Left renal pelvis (tissue), 4 donors: ENCODE measurements at places on chromosomes 3 and 15.

- DNase-seq = no peak
Observed at GRCh38 chr15:73994912-73995622, 551 bp downstream of the PML start.

DNA sequence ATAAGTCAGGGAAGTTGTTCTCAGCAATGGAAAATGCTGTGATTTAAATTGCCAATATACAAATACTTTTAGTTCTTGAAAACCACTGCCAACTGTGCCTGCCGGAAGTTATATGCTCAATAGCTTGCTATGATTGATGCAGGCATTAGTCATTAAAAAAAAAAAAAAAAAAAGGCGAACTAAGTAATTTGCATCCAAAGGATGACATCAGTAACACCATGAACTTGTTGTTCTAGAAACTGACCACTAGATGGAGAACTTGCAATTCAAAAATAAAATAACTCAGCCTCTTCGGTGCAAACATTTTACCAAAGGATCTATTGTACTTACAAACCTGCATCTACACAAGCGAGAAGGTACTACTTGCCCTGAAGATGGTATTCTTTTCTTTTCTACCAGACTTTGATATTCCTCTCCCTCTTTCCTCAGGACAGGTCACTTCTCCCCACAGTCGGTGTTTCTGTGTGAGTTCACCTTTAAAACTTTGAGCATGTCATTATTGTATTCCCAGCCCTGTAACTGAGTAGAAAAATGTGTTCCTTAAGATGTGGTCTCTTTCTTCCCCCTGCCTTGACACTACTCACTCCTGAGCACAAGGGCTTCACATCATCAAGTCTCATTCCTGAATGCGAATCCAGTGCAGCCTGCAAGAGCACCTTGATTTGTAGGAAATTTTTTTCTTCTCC, 115.0 kb upstream of the VEPH1 start:
- peak; percentile 36 for DNase-seq

- no peak for DNase-seq
Observed at GRCh38 chr3:127802606-127803005, 19.7 kb downstream of the MGLL start.

DNA sequence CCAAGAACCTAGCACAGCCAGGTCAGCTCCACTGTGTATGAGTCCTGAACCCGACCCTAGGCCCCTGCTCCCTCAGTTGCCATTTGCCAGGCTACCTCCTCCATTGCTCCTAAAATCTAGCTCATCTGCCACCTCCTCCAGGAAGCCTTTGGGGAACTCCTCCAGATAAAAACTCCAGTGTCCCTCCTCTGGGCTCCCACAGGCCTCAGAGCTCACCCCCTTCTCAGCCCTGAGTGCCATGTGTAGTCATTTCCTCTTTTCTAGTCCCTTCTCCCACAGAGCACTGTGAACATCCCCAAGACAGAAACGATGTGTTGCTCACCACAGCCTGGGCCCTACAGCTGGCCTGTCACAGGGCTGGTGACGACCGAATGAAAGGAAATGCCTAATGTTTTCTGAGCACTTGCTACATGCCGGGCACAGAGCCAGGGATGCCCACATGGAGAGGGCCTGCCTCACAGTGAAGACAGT, 61.0 kb downstream of the IQSEC1 start:
- no peak for DNase-seq

GRCh38 chr3:61777483-61777882, 216.1 kb downstream of the PTPRG start:
- DNase-seq = no peak

DNA sequence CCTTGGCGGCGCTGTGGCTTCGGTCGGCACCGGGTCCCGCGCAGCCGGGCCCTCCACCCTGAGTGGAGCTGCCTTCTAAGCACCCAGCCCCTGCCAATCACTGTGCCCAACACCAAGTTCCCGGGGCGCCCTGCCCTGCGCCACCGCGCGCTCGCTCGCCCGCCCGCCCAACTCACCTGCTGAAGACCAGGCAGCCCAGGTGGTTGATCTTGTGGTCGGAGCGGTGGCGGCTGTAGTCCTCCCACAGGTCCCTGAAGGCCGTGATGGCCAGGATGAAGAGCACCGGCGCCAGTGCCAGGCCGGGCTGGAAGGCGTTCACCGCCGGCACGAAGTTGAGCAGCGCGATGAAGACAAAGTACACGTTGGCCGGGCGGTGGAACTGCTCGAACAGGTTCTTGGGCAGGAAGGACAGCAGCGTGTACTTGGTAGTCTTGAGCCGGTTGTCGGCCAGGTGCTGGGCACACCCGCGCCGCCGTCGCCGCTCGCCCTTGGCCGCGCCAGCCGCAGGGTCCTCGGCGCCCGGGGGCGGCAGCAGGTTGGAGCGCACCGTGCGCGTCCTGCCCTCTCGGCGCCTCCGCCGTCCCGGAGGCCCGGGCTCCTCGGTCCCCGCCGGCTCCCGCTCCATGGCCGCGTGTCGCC, 536 bp downstream of the ATP10A start:
- DNase-seq = no peak

DNA sequence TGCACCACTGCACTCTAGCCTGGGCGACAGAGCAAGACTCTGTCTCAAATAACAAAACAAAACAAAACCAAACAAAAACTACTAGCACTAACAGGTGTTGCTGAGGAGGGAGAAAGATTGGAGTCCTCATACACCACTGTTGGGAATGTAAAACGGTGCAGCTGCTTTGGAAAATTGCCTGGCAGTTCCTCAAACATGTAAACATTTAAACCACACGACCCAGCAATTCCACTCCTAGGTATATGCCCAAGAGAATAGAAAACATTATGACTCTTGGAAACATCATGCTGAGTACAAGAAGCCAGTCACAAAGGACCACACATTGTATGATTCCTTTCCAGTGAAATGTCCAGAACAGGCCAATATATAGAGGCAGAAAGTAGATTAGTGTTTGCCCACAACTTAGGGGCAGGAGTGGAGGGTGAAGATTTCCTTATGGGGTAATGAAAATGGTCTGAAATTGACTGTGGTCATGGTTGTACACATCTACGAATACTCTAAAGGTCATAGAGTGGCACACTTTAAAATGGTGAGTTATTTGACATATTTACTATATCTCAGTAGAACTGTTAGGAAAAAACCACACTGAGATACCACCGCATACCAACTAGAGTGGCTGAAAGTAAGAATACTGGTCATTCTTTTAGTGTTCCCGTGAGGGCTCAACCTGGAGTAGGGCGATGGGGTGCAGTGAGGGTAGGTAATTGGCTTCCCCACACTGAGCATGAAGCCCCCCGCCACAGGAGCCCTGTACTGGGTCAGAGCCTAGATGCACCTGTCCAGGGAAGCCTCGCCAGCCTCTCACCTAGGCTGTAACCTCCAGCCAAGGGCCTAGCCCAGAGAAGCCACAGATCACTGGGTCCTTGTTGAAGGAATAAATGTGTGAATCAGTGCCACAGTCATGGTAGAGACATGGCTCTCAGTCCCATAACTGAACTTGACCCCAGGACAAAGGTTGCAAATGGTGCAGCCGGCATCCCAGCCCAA, 131.1 kb downstream of the NUP210 start:
- DNase-seq = no peak

DNA sequence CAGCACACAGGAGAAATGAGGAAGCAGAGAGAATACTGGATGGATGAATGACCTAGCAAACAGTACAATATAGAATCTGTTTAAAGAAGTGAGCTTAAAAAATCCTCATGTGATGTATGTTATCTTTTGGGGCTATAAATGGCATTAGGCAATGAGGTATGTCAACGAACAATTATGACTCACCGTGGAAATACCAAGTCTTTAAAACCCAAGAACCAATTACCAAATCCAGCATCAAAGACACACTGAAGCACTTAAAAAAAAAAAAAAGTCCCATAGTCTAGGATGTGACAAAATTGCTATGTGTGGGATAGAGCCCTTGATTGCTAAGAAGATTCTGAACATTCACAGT, 36.3 kb upstream of the HERC1 start:
- DNase-seq = no peak

GRCh38 chr3:117350371-117350770, 640.8 kb downstream of the TUSC7 start:
- no peak for DNase-seq

DNA sequence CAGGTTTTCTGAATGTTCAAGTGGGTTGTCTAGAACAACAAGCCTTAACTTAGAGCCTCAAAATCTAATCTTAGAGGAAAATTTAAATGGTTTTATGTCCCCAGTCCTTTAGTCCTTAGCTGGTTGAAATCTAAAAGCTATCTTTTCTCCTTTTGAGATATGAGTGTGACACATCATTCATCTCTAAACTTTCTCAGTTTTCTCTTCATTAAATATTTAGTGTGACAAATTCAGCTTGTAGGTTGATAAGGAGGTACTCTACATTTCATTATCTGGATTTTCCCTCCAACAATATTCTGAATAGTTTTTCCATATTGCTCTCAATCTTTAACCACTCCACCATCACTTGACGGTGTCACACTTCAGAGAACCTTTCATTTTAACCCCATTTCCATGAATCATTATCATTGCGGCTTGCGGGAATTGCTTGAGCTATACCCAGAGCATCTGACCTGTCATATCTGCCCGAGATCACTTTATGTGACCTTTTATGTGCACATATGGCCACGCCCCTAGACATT, 16.1 kb upstream of the ATP8B4 start:
- DNase-seq = no peak

- DNase-seq = no peak
Observed at GRCh38 chr3:20054549-20054987, 14.3 kb downstream of the KAT2B start.

DNA sequence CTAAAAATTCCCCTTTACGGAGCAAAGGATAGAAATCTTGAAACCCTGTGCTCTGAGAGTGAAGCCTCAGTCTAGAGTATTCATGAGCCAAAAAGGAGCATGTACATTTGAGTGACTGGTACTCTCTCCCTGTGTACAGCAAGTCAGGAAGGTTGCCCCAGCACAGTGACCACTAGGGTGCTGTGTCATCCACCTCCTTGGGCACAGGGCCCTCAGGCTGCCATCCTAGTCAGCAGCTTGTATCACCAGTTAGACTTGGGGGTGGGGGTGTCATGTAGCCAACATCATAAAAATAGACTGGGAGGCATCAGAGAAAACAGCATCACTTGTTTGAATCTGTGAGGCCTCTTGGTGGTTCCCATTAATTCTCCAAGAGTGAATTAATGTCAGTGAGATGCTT, 12.0 kb downstream of the NME9 start:
- DNase-seq = no peak

DNA sequence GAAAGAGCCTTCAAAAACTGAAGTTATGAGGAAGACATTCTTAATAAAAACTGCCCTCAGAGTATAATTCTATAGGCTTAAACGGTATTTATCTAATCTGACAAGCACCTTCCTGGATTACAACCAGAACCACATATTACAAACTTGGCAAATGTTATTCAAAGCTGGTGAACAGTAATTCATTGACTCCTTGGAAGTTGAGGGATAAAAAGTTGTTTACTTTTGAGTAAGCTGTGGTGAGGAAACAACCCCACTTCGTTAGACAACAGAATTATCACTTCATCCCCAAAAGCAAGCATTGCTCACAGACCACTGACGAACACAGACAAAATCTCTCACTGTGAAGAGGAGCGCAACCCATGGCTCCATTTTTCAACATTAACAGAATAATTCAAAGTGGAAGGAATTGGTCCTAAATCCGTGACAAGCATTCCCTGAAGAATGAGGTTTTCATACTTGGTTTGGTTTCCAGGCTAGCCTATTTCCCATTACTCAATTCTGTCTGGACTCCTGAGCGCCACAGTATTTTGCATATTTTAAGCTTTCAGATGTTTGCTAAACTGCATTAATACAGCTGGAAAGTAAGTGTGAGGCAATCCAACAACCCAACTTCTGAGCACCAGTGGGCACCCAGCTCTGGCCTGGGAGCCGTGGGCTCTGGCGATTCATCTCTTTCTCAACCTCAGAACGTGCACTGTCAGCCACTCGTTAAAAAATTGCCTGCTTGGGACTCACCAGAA, 32.7 kb downstream of the LRIG1 start:
- DNase-seq = no peak

- no peak for DNase-seq
Observed at GRCh38 chr3:159761369-159761768, 227.3 kb upstream of the IL12A start.

- no peak for DNase-seq
Observed at GRCh38 chr3:177725165-177725564, 527.9 kb upstream of the TBL1XR1 start.

DNA sequence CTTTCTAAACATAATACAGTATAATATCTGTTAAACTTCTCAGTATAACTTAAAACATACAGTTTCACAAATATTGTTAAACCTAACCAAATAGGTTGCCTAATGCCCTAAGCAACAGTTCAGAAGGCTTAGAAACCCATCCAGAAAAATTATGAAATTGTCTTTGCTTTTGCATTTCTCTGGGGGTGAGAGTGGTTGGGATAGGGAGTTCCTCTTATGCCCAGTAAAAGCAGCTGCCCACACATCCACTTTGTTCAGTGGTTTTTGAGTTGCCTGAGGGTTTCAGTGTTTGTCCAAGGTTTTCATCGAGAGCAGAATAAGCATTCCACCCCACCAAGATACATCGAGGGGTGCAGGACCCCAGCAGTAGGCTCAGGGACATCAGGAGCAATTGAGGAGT, 179.4 kb downstream of the CDIN1 start:
- DNase-seq = no peak

DNA sequence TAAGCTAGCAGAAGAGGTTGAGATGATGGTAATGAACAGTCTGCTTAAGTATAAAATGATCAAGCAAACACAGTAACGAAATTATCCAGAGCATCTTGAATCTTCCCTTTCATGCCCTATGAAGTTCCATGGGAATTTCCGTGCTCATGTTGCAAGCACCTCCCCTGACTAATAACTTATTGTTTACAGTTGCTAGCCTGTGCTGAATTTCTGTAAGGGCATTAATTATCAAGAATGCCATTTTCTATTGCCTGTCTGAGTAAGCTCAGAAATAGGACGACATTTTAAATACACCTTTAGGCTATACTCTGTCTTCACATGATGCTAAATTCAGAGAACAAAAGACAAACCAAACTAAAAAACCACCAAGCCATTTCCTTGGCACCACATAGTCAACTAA, 257.5 kb upstream of the LRTM1 start:
- no peak for DNase-seq

- no peak for DNase-seq
Observed at GRCh38 chr3:128500556-128500955, 7.6 kb upstream of the GATA2 start.

DNA sequence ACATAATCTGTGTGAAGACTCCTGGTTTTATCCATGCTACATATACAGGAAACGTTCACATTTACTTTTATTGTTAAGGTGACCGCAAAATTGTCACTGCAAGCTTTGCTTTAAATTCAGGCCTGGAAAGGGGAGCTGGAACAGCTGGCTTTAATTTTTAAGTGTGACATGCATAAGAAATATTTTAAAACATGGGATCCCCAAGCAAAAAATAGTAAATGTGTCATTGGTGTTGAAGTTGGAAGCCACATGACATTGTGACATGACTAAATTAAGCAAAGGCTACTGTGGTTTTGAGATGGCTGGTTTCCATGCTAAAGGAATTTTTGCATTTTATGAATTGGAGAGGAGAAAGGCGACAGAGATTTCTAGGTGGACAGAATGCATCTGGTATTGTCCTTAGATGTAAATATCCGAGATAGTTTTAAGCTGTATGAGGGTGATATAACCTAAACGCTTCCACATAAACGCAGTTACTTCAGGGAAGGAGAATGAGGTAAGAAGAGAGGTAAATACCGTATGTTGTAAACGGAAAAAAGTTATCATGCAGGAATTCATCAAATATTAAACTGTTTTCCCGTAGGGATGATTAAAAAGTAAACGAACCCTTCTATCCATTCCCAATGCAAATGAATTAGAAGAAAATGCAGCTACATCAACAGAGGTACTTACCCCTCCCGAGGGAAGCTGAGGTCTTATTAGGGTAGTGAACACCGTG, 927 bp upstream of the FYTTD1 start:
- DNase-seq = no peak
